ENCODE measurements at places on chromosomes 13 and 19.

DNA sequence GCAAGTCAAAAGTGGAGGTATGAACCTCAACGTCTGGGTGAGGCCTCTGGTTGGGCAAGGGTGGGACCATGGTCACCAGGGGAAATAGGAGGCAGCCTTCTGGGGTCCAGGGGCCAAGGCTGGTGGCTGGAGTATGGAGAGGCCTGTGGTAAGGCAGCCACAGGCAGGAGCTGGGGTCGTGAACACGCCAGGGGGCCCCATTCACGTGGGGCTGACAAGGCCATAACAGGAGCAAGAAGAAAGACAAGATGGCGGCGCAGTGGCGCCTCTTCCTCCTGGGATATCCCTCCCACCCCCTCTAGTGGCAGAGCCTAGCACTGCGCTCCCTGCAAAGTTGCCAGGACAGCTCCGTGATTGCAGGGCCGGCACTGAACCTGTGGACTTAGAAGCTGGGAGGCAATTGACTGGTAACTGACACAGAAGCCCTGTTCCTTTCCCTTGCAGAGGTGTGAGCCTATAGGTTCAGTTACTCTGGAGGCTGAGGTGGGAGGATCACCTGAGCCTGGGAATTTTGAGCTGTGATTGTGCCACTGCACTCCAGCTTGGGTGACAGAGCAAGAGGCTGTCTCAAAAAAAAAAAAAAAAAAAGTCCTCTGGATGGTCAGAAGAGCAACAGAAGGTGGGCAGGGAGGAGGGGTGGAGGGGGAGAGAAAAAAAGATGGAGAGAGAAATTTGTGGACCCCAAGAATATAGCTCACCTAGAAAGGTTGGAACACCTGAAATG, 19.7 kb upstream of the EDDM13 start:
- DNase-seq: peak; percentile 27

- no peak for DNase-seq
Measured at GRCh38 chr19:547117-547516, 3.3 kb downstream of the GZMM start.

- no peak for DNase-seq
Measured at GRCh38 chr13:109654341-109655205, 131.8 kb downstream of the IRS2 start.

- no peak for DNase-seq
Measured at GRCh38 chr19:8487137-8487851, 15.1 kb downstream of the PRAM1 start.

DNA sequence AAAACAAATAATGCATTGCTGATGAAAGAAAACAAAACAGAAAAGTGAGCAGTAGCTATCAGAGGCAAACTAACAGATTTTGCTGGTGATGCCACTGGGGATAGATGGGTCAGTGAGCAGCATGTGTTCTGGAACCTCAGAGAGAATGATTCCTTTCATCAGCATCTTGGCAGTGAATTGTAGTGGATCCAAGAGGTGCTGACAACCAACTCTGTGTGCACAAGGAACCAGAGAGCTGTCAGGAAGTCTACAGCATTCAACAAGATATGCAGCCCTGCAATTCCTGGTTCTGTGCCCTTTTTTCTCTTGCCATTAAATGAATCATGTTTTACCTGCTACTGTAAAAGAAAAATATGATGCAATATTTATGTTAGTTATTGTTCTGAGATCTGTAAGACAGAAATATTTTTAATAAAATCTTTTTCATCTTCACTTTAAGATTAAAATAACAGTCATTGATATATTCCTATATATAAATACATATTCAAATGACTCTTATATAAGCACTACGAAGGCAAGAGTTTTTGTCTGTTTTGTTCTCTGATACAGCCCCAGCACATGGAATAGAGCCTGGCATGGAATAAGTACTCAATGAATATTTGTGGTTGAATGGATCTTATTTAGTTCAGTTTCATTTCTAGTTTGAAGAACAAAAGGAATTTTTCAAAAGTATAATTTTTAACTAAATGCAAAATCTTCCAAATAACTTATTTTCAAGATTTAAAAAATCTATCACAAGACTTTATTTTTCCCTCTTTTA, 80.8 kb downstream of the FREM2 start:
- peak; percentile 45 for DNase-seq

GRCh38 chr13:39888865-39889810, 233.7 kb downstream of the COG6 start:
- no peak for DNase-seq

DNA sequence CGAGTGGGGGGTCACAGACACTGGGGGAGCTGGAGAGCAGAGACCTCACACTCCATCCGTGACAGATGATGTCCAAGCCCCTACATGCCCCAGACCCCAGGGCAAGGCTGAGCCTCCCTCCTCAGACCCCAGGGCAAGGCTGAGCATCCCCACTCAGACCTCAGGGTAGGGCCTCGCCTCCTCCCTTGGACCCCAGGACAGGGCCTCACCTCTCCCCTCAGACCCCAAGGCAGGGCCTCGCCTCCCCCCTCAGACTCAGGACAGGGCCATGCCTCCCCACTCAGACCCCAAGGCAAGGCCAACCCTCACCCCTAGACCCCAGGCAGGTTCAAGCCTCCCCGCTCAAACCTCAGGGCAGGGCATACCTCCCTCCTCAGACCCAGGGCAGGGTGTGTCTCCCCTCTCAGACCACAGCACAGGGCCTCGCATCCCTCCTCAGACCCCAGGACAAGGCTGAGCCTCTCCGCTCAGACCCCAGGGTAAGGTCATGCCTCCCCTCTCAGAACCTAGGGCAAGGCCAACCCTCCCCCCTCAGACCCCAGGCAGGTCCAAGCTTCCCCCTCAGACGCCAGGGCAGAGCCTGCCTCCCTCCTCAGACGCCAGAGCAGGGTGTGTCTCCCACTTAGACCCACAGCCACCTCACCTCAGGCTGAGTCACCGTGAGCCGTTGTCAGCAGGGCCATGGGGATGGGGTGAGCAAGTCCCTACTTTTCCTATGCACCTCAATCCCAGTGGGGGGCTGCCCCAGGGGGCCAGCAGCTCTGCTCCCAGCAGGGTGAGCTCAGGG, 1.7 kb upstream of the S1PR4 start:
- no peak for DNase-seq

DNA sequence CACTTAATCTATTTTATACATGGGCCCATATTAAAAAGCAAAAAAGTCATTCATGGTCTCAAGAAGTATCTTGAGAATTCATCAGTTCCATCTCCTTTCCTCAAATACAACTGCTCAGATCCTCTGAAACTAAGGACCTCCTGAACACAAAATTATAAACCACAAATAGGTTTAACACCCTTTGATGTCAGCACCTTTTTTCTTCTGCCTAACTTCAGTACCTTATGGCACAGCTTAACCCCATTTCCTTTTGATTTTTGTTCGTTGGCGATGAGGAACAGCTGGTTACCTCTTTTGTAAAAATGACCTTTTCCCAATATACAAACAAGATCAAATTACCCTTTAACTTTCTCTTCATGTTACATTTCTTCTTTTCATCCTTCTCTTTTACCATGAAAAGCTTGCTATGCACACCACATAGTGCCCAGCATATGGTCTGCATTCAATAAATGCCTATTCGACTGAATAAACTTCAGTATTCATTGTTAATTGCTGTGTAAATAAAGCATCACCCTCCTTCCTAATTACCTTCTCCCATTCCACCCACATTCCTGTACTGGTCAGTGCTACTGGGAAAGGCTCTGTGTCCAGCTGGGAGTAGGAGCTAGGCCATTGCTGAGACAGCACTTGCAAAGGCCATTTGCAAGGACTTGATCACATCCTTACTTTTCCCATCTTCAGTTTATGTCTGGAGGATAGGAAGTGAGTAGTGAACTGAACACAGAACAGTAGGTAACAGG, 317.9 kb downstream of the SHISA2 start:
- no peak for DNase-seq

DNA sequence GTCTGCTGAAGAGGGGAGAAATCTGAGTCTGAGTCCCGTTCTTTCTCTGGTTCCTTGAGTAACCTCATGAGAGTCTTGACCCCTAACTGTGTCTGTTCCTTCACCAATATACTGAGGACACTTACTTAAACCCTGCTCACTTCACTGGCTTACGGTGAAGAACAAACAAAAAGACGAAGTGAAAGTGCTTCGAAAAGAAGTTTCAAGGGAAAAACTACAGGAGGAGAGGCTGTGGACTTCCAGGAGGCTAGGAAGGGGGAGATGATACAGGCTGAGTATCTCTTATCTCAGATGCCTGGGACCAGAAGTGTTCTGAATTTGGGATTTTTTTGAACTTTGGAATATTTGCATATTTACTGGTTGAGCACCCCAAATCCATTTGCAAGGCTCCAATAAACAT, 6.1 kb downstream of the SMG9 start:
- no peak for DNase-seq

GRCh38 chr19:756821-757688, 6.1 kb downstream of the MISP start:
- DNase-seq: no peak

- DNase-seq: no peak
Measured at GRCh38 chr13:38590796-38591507, 95.9 kb upstream of the FREM2 start.

DNA sequence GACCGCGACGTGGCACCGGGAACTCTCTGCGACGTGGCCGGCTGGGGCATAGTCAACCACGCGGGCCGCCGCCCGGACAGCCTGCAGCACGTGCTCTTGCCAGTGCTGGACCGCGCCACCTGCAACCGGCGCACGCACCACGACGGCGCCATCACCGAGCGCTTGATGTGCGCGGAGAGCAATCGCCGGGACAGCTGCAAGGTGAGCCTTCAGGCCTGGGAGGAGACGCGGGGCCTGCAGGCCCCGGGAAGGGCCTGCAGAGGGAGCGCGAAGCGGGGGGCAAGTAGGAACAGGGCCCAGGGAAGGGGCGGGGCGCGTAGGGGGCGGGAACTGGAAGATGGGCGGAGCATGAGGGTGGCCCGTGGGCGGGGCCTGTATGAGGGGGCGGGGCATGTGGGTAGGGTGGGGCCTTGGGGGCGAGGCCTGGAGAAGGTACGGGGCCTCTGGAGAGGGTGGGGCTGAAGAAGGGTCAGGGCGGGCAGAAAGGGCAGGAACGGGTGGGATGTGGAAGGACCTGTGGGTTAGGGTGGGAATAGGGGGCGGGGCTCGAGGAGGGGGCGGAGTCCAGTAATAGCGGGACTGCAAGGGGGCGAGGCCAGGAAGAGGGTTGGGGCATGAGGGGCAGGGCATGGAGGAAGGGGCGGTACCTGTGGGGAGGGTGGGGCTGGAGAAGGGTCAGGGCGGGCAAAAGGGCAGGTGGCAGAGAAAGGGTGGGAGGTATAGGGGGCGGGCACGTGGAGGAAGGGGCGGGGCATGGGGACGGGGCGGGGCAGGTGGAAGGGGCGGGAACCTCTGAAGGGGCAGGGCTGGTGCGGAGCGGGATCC, 2.5 kb downstream of the CFD start:
- no peak for DNase-seq

- DNase-seq: no peak
Measured at GRCh38 chr19:41264581-41265394, 616 bp downstream of the HNRNPUL1 start.

GRCh38 chr13:100063333-100063732, 25.6 kb upstream of the PCCA start:
- DNase-seq: no peak

- DNase-seq: no peak
Measured at GRCh38 chr19:16541526-16542044, 652 bp downstream of the CHERP start.

GRCh38 chr19:43658494-43658893, 11.5 kb downstream of the PLAUR start:
- no peak for DNase-seq

- DNase-seq: no peak
Measured at GRCh38 chr13:66353664-66354063, 876.5 kb downstream of the PCDH9 start.

- no peak for DNase-seq
Measured at GRCh38 chr19:45087531-45087930, 5.4 kb upstream of the PPP1R37 start.

DNA sequence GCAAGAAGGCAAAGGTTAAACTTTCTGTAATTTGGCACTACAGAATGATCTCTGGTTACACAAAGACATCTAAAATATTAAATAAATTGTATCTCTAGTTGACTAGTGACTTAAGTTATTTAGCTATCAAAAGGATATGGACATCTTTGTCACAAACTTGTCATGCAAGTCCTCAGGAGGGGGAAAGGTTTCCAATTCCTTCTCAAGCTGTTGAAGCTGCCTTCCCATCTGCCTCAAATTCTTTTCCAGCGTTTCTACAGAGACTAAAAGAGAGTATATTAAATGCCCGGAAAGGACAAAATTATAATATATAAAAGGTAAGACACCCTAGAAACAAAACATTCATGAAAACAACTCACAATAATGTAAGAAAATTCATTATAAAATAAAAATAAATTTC, 324.5 kb downstream of the DIAPH3 start:
- DNase-seq: no peak

- no peak for DNase-seq
Measured at GRCh38 chr13:104281910-104282309, 1215.7 kb upstream of the SLC10A2 start.

- no peak for DNase-seq
Measured at GRCh38 chr19:19388568-19389555, 16.6 kb upstream of the GATAD2A start.

- no peak for DNase-seq
Measured at GRCh38 chr13:109361562-109362289, 424.7 kb downstream of the IRS2 start.

DNA sequence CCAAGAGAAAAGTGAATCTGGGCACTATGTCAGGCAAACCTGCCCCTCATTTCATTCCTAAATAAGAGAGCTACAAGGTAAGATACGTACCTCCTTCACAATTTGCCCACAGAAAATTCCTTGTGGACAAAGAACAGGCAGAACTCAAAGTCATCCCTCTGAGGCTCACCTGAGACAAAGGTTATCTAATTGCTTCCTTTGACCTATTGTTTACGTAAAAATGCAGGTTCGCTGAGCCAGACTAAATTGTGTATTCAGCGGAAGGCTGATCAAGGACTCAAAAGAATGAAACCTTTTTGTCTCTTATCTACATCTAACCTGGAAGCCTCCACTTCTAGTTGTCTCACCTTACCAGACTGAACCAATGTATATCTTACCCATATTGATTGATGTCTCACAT, 213.3 kb downstream of the POSTN start:
- DNase-seq: no peak

DNA sequence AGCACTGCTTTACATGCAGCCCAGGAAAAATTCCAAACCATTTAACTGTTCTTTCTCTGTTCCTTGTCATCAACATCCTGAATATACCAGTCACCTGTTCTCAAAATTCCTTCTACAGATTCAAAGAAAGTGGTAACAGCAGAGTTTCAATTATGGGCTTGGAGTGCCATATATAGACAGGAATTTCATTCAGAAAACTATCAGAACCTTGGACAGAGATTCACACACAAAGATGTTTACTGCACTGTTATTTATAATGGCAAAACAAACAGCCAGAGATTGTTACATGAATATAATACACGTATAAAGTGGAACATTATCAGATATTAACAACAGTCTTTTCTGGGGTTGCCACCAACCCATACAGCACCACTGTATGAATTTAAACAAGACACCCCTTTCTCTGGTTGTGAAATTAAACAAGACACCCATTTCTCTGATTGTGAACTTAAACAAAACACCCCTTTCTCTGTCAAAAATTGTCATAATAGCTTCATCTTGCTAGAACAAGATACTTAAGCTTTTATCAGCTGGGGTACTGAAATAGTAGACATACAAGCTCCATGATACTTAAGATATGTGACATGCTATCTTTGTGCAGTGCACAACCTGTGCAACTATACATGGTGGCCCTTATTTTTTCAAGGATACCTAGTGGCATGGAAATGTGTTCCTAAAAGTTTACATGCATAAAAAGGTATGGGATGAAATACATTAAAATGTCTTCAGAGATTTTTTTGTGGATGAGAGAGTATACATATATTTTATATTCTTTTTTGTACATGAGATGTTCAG, 12.6 kb downstream of the CACNA1A start:
- DNase-seq: no peak

- no peak for DNase-seq
Measured at GRCh38 chr13:33345842-33346241, 60.3 kb upstream of the STARD13 start.

Data from caudate nucleus (tissue), 63 donors.